RPMI7951 (cell line): ENCODE measurements at places on chromosomes 7 and 10.

DNA sequence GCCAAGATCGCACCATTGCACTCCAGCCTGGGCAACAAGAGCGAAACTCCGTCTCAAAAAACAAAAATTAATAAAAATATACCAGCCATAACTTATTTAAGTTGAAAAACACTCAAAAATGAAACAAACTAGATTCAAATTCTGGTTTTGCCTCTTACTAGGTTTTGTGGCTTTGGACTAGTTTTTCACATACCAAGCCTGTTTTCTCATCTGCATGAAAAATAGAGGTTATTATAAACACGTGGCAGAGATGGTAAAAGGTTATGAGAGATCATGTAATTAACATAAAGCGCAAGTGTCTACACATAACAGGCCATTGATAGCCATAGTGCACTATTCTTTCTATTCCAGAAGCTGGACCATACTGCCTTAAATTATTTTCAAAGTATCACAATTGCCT, 35.5 kb upstream of the CABCOCO1 start:
- peak; percentile 15 for DNase-seq

DNA sequence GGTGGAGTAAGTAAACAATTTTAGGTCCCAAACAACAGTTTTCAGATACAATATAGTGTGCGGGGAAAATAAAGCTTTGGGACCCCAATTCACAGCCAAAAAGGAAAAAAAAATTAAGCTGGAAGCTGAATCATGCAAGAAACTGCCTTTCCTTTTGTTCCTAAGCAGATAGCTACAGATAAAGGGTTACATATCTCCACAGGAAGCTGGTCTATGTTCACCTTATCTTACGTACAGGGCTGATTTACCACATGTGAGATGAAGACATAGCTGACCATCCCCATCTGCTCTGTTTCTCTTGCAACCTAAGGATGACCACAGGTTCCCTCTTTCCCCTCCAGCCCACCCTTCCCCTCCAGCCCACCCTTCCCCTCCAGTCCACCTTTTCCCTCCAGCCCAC, 14.2 kb upstream of the PFKP start:
- no peak for DNase-seq

DNA sequence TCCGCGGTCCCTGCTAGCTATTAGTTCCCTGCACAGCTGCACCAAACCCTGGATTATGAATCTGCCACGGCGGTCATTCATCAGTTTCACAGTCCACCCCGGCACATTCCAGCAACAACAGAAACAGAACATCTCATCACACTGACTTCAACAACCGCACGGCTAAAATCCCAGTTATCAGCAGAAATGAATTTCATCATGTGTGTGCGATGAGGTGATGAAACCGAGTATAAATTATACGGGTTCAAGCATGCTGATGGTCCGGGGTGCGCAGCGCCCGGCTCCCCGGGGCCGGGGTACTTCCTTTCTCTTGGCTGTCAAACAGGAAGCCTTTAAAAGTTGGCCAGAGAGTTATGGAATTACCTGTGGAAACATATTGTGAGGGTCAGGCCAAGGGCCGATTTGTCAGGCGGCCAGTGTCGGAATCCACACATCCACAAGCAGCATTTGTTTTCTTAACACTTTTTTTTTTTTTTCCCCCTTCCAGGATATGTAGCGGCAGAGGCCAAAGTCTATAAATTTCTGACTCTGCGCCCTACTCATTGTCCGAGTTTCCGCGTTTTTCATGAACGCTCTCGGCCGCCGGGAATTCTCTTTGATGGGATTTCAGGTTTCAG, 420.9 kb upstream of the MGMT start:
- no peak for DNase-seq

DNA sequence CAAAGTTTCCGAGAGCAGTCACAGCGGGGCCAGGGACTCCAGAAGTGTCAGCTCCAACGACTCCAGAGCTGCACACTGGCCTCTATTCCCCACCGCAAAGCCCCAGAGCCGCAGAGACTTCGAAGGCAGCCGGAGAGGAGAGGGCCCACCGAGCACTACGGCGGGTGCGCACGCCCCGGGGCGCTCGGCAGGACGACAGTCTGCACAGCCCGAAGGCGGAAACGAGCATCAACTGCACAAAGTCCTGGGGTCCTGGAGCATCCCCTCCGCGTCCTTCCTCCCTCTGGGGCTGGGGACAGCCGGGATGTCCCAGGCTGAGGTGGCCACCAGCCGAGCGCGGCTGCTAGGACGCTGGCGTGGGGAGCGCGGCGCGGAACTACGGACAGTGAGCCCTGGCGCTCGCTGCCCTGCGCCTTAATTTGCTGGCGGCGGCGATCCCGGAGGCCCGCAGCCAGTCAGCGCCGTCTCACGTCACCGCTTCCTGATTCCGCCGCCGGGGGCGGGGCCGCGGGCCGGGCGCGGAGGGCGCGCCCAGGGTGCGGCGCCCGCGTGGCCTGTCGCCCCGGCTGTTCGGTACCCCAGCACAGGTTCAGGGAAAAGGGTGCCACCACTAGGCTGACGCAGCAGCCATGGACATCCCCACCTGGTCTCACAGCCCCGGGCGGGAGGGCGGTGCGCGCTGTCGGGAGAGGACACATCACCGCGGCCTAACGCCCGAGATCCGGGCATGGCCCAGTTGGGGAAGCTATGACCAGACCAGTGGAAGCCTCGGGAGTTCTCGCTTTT, at the start of gene TBX20:
TSS of gene TBX20 (minus strand) at position 391 of the 786 bp plus-strand sequence. CDS start 480 bp downstream, outside the sequence.
- DNase-seq = peak; percentile 31

- no peak for DNase-seq
Observed at GRCh38 chr10:1662438-1663025, 74.8 kb downstream of the ADARB2 start.
